ENCODE measurements at places on chromosomes 3 and 15.

DNA sequence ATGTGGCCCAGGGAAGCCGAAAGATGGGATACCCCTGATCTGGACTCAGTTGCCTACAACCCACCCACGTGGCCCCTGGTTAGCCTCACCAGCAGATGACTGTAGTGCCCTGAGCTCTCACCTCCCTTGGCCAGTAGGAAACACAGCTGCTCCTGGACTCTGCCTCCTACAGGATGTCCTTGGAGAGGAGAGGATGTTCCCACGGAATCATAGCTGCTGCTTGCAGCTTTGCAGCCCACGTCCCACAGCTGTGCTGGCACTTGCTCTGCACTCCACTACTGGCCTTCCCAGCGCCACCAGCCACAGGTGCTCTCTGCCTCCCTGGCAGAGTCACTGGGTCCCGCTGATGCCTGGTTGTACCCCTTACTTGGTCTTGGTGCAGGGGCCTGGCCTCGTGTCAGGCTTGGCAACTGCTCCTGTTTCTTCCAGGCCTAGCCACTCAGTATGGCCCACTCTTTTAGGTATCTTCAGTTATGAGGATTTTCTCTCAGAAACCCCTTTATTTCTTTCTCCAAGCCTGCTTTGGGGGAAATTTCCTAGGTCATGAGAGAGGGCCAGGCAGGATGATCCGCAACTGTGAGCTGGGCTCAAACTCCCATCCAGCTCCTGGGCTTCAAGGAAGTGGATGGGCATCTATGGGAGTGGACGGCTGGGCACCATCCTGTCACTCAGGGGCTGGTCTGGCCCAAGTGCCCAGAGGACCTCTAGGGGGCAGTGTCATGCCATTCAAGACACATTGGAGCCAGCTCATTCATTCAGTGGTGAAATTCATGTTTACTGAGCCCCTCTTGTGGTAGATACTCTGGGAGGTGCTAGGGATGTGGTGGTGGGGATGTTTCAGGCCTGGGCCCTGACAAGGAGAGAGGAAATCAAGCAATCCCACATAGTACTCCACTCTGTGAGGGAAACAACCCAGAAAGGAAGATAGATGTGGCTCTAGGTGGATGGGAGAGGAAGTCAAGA lies 16.2 kb upstream of the VILL start:
- DNase-seq = peak; percentile 37

DNA sequence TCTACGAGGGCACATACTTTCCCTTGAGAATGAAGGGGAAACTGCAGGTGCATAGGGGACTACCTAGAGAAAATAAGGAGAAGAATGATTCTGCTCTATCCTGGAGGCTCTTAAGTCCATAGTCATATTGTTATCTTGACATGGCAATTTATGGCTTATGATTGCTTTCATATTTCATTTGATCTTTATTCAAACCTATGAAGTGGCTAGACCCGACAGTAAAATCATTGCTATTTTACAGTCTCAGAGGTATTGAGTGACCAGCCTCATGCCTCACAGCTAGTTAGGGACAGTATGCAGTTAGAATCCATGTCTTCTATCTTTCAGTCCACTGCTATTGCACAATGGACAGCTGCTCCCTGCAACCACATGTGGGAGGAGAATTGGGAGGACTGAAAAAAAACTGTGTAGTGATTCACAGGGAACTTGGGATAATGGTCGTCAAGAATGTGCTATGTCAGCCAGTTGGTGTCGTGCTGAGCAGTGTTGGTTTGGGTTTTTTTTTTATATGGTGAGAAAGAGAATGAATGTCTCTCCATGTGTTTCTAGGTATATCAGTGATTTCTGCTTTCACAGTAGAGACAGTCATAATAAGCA lies 63.2 kb upstream of the SPPL2A start:
- DNase-seq = no peak

- DNase-seq = no peak
These were observed 5.0 kb downstream of the WNT7A start for GRCh38 chr3:13874891-13875290.

GRCh38 chr3:43892526-43892925 lies 201.8 kb downstream of the ABHD5 start:
- no peak for DNase-seq

DNA sequence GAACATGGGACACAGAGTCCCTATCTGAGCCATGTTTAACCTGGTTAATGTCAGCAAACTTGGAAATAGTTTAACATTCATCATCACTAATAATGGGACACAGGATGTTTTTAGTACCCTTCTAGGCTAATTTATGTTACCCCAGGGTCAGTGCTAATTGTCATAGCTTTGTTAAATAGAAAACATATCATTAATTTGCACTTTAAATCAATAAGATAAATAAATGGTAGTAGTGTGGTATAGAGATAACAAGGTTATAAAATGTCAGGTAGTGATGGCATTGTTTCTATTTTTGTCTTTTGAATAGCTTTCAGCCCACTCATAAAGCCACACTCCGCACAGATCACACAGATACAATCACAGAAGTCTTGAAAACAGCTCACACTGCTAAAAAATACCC lies 534.9 kb downstream of the MECOM start:
- no peak for DNase-seq

DNA sequence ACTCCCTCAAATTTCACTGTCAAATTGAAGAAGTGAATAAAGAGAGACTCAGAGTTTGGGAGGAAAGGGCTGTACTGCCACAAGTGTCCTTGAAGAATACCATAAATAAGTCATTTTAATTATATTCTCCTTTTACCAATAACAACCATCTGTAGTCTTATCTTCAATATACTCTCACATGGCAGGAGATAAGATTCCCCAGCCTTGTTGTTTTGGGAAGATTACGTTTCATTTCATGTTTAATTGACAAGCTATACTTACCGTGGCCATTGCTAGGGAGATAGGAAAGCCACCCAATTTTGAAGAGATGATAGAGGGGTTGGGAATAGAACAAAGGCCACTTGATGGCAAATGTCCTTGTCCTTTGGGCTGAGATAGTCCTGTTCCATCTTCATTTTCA lies 2.3 kb downstream of the MINDY4B start:
- no peak for DNase-seq

- no peak for DNase-seq
These were observed 373.8 kb upstream of the PROK2 start for GRCh38 chr3:72158639-72159326.

- DNase-seq = no peak
These were observed 179.0 kb upstream of the PFN2 start for GRCh38 chr3:150149651-150150051.

GRCh38 chr15:90095521-90095959 lies 6.7 kb downstream of the IDH2 start:
- no peak for DNase-seq

GRCh38 chr15:69049976-69050375 lies 35.5 kb downstream of the NOX5 start:
- DNase-seq = no peak

DNA sequence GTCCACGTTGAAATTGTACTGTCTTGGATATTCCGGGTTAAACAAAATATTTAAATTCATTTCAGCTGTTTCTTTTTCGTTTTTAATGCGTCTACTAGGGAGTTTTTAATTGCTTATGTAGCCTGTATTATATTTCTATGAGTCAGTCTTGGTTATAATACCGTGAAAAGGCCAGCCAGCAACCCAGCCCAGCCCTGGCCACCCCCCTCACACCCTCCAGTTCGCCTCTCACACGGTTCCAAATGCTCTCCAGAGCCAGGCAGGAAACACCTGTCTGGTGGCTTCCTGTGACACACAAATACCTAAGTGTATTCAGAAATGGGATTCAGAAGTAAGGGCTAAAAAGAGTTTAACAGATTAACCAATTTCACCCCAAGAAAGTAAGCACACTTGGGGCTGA lies 4.4 kb downstream of the SH3BP5 start:
- DNase-seq = no peak

DNA sequence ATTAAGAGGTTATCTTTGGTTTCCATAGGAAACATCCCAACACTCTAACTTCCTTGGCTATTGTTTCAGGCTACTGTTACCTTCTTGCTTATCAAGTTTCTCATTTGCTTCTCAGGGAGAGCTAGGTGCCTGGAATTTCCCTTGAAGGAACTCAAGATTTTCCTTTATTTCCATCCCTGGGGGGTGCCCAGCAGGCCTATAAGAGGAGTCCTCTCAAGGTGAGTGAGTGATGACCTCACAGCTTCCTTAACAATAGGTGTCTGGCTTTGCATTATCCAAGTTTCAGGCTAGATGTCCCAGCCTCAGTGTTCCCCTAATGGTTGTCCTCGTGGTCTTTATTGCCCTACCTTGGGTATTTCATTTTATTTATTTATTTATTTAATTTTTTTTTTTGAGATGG lies 12.1 kb upstream of the CTSH start:
- no peak for DNase-seq

DNA sequence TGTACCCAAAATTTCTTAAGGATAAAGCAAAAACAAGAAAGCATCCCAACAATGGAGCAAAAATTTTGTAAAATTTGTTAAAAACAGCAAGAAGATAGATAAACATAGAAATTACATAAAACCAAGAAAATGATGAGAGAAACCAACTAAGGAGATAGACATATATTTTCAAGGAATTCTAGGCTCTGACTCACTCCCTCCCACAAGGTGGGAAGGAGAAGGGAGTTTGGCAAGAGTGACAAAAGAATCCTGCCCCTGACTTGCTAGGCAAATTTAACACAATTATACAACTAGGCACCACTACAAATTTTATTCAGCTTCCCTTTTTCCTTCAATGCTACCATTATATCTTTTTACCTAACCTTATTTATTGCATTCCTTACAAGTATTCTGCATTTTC lies 70.9 kb downstream of the MYO9A start:
- no peak for DNase-seq

DNA sequence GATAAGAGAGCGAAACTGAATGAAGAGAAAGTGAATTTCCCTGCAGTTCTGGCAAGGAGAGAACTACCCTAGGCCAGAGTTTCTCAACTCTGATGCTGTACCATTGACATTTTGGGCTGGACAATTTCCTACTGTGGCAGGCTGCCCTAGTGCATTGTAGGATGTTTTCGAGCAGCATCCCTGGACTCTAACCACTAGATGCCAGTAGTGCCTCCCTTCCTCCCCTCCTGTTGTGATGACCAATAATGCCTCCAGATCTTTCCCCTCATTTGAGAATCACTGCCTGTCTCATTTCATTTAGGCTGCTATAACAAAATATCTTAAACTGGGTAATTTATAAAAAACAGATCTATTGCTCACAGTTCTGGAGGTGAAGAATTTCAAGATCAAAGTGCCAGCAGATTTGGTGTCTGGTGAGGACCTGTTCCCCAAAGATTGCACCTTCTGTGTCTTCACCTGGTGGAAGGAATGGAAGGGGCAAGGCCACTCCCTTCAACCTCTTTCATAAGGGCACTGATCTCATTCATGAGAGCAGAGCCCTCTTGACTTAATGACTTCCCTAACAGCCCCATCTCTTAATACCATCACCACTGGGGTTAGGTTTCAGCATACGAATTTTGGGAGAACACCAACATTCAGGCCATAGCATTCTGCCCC lies 188.9 kb upstream of the MEIS2 start:
- no peak for DNase-seq

- DNase-seq = no peak
These were observed 34.2 kb upstream of the PEX5L start for GRCh38 chr3:180070925-180071324.

GRCh38 chr3:104447681-104448080 lies 919.0 kb upstream of the ALCAM start:
- DNase-seq = no peak

All from stimulated activated CD4-positive, alpha-beta T cell treated with anti-CD3 and anti-CD28 coated beads, Interleukin-1b, Interleukin-23, amount 100 ng/mL, for 1 hour (primary cell).